ENCODE measurements at places on chromosomes 2 and 18.

DNA sequence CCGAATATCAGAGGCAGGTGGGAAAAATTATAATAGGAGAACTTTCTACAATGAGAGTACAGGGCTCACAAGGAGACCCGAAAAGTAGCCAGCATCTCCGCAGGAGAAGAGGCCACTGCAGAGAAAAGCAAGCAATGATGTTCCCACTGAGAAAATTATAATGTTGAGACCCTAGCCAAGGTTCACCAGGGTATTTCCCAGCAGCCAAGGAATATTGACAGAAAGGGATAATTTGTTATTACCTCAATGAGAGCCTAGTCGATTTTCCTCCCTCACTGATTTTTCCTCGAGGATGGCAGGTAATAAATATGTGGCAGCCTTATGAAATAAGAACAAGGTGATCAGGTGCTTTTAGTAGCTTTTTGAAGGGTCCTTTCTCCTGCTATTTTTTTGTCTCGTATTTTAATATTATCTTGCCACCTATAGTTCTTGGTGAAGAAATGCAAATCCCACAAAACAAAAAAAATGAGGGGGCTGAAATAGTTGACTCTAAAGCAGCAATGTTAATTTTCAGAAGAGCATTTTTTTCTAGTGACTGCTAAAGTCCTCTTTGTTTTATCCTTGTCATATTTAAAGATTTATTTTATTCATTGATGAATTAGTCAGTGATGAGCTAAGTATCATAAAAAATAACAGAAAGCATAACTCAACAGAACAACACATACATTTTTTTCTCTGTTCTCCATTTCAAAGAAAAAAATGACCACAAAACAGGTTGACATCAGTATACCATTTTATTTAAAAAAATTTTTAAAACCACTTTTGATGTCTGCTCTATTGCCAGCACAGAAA lies 215.4 kb downstream of the KCNE4 start:
- DNase-seq: no peak

DNA sequence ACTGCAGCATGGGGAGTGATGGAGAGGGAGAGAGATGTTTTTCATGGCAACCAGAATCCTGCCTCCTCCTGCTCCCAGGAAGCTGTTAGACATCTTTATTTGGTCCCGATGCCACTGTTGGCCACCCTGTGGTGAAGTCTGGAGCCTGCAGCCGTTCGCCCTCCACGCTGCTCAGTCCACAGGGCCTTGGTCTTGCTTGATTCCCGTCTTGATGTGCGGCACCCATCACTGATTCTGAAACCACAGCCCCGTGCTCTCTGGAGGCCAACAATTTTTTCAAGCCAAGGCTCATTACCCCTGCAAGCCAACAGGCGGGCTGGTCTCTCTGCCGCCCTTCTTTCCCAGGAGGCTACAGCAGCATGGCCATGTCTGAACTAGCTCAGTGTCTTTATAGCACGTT lies 24.5 kb downstream of the SIGLEC15 start:
- no peak for DNase-seq

DNA sequence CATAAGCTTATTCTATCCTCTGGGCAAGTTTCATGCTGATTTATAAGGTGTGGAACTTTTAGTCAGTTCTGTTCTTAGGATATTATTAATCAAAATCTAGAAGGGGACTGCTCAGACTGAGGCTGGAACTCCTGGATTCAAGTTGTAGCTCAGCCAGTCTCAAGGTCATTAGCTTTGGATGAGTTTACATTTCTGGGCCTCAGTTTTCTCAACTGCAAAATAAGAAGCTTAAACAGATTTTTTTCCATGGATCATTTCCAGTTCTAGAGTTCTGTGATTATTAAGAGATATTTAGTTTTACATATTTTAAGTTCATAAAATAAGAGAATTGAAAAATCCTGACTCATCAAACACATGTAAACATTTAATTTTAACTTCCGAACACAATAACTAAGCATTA lies 442.5 kb upstream of the PKDCC start:
- DNase-seq: no peak

DNA sequence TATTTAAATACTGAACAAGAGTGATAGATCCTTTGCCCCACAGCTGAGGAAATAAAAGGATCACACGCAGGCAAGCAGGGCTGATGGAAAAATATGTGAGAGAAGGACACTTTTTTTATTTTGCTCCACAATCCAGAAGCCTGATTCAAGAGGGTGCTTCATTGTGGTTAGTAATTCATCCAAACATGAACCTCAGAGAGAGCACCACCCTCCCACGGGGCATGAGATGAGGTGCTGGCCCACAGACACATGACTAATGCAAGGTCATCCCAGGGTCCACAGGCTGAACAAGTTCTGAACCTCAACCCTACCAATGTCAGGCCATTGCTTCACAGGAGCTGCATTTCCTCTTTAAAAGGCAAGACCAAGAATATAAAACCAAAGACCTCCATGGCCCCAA lies 239.6 kb downstream of the MREG start:
- DNase-seq: peak; percentile 12

GRCh38 chr18:46639386-46639785 lies 17.6 kb downstream of the LOXHD1 start:
- DNase-seq: no peak

GRCh38 chr2:44333994-44334393 lies 27.3 kb downstream of the PREPL start:
- no peak for DNase-seq

GRCh38 chr2:74566754-74567085 lies 12.2 kb downstream of the DOK1 start:
- DNase-seq: no peak

DNA sequence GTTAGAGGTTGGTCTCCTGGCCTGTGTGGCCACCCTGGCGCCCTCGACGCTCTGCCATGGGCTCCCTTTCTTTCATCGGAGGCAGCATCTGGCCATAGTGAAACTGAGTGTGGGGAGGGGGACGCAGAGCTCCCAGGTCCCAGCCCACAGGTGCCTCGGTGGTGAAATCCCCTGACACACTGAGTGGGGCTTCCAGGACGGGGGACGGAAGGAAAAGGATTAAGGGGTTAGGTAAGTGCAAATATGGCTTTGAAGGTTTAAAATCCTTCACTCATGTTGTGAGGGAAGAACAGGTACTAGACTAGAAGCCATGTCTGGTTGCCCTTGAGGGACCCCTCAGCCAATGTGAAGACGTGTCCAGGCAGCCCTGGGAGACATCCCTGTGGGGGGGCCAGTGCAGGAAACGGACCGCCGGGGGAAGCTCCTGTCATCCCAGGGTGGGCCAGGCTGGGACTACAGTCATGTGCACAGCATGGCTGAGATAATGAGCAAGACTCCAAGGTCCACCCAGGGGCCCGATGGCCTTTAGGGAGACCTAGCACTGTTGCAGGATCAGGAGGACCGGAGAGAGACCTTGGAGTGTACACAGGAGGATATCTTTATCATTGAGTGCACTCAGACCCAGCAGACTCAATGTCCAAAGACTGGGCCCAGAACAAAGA lies 36.3 kb downstream of the RTP5 start:
- no peak for DNase-seq

DNA sequence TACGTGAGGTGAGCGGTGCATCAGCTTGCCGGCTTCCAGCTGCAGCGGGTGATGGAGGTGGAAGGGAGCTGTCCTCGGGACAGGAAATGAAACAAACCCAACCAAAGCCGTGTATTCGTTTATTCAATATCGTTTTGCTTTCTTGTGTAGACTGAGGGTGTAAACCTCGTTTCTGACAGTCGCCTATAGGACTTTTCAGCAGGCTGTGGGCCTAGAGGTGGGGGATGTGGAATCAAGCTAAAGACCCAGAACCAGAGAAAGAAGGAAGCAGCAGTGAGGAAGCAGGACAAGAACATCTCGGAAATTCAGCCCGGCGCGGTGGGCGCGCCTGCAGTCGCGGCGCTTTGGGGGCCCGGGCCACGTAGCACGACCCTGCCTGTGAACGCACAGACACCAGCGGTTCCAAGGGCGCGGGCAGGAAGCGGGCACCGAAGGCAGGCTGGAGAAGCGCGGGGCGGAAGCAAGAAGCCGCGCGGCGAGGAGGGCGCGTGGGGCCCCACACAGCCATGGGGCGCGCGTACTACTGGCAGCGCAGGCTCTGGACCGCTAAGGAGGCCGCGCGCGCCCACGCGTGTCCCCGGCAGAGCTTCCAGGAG lies 755 bp upstream of the ATP9B start:
- DNase-seq: peak; percentile 48

DNA sequence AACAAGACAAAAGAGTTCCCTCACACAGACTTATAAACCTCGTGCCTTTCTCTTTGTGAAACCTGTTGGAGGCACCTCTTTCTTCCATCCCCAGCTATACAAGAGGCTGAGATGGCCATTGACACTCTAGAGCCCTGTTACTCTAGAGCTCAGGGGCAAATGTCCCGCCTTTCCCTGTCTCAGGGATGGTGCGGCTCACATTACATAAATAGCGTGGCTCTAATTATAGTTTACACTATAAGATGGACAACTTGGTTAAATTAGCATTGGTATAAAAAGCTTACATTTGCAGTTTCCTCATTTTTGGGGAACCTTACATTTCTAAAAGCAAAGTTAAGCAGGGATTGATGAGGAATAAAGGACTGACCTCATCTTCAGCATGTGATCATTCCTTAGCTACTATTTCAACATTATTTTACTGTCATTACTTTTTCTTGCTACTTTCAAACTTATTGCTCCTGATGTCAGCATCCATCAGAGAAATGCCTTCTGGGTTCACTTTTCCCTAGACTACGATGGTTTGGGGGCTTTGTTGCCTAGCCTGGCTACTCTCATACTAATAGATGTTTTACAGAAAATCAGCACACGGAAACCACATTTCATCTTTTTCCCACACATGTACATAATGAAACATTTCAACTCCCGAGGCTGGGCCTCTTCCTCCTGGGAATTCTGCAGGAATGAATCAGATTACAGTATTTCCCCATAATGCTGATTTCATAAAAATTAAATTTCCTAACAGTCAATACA lies 40.4 kb downstream of the FTCDNL1 start:
- DNase-seq: no peak

- DNase-seq: peak; percentile 76
Observed at GRCh38 chr2:104849618-104850141, 4.2 kb upstream of the POU3F3 start.

DNA sequence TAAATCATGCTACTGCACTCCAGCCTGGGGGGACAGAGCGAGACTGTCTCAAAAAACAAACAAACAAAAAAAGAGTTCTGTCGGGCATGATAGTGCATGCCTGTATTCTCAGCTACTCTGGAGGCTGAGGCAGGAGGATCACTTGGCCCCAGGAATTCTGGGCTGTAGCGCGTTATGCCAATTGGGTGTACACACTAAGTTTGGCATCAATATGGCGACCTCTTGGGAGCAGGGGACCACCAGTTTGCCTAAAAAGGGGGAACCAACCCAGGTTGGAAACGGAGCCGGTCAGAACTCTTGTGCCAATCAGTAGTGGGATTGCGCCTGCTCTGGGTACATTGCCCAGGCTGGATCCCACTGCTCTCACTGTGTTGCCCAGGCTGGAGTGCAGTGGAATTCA lies 49.7 kb downstream of the SDC1 start:
- DNase-seq: no peak

DNA sequence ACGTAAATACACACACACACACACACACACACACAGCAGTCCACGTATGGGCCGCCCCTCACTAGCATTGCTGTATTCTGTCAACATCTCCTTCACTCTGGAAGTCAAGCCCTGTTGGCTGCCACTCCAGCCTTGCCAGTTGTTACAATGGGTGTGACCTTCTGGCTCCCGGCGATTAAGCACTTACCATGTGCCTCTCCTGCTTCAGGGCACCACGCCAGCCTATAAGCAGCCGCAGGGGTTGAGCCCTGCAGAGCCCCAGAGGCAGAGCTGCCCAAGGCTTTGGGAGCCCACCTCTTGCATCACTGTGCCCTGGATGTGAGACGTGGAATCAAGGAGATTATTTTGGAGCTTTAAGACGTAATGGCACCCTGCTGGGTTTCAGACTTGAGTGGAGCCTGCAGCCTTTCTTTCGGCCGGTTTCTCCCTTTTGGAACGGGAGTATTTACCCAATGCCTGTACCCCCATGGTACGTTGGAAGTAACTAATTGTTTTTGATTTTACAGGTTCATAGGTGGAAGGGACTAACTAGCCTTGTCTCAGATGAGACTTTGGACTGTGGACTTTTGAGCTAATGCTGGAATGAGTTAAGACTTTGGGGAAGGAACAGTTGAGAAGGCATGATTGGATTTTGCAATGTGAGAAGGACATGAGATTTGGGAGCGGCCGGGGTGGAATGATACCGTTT lies 54.5 kb upstream of the ROCK2 start:
- DNase-seq: no peak

DNA sequence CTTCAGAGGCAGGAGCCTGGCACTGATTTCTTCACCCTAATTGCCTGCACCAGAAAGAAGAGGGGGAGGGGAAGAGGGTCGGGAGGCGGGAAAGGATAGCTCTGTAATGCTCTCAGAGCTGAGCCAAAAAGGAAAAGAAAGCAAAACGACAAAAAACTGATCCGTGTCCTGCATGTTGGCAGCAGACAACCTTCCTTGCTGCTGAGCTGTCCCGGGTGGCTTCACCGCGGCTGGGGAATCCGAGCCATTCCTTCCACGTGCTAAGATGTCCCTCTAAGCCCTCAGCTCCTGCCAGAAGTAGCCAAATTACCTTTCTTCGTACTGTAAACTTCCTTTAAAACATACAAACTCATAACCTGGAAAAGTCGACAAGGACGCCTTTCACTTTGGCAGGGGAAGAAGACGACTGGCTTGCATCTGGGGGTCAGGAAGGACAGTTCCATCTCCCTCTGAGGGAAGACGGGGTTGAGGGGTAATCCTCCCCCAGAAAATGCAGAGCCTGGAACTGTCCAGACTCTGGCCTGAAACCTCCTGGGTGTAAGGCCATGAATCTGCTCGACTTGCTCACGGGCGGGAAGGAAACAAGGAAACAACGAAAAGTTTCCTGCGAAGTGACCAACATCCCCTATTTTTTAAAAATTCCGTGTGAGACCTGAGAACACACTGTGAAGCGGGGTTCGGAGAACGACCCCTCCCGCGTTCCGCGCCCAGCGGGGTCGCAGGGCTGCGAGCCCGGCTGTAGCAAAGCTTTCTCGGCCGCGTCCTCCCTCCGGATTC lies 7.7 kb downstream of the OTX1 start:
- no peak for DNase-seq

GRCh38 chr2:235492850-235493344 lies 946 bp upstream of the AGAP1 start:
- DNase-seq: no peak

- no peak for DNase-seq
Observed at GRCh38 chr18:45157576-45157975, 457.7 kb upstream of the SLC14A2 start.

DNA sequence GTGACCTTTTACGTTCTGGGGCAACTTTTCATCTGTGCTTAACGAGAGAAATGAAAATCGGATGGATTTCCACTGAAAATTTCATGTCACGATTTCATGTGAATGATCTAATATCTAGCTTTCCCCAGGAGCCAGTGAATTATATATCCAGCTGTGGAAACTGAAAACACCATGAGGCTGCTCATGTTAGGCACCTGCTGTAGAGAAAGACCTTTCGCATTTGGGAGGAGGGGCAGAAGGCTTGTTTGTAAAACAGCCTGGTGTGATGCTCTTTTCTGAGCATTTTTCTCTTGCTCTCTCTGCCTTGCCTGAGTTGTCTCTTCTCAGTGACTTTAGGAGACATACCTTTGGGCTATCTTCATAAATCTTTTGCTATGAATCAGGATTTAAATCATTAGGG lies 84.6 kb upstream of the CYP1B1 start:
- no peak for DNase-seq
